ENCODE measurements at places on chromosomes 6 and 20.

DNA sequence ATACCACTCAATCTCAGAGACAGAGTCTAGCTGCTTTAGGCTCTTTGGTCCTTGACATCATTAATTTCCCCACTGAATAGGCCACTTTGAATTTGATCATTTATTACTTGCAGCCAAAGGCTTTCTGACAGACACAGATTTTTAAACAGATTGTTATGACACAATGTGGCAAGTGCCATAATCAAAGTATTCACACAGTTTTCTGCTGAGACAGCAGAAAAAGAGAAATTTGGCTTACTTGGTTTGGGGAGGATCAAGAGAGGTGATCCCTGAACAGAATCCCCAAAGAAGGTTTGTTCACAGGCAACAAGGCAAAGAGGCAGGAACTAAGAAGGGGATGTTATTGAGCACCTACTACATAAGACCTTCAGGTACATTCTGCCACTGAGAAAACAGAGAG, 138.0 kb upstream of the TOP1 start:
- DNase-seq, result no peak

DNA sequence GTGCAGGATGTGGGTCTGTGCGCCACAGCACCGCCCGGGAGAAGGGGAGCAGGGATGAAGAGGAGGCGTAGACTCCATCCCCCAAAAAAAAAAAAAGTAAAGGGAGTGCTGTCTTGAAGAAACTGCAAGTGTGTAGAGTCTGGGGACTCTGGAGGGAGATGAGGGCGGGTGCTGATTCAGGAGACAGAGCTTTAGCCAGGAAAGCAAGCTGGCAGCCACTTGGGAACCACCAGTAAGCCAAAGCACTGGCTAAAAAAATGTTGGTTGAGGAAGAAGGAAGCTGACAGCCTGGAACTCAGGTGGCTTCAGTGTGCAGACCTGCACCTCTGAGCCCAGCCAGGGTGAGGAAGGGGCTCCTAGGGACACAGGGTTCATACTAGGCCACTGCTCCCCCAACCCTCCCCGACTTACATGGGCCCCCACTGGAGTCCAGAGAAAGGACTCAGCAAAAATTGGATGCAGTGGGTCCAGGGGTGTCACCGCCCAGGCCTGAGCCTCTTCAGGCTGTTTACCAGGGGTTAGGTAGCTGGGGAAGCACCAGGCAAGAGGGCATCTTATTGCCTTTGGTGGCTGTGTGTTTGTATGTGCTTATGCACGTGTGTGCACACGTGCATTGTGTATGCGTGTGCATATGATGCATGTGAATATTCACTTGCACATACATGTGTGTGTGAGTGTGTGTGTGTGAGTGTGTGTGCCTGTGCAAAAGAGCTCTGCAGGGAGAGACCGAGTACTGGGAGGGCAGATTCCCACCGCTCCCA, 153.5 kb upstream of the MLN start:
- no peak for DNase-seq

DNA sequence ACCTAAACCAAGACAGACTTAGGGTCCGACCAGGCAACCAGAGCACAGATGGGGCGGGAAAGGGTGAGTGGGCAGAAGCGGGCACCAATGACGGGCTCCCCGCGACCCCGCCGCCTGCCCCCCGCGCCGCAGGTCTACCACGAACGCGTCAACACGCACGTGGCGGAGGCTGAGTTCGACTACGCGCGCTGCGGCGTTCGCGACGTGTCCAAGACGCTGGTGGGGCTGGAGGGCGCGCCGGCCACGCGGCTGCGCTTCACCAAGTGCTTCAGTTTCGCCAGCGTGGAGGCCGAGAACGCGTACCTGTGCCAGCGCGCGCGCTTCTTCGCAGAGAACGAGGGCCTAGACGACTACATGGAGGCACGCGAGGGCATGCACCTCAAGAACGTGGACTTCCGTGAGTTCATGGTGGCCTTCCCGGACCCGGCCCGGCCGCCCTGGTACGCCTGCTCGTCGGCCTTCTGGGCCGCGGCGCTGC, 5.1 kb downstream of the TMEM151B start:
- no peak for DNase-seq

- no peak for DNase-seq
Measured at GRCh38 chr20:50536333-50536732, 26.1 kb downstream of the PTPN1 start.

DNA sequence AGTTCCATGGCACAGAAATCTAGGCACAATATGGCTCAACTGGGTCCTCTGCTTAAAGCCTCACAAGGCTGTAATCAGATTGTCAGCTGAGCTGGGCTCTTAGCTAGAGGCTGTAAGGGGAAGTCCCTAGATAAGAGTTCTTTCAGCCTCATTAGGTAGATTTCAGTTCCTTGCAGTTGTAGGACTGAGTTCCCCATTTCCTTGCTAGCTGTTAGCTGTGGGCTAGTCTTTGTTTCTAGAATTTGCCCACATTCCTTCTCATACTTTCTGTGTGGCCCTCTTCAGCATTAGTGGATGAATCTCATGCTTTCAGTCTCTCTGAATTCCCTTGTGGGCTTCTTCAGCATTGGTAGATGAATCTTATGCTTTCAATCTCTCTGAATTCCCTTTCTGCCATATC, 71.0 kb upstream of the MRAP2 start:
- DNase-seq, result no peak

GRCh38 chr6:169495601-169496000, 206.2 kb downstream of the WDR27 start:
- no peak for DNase-seq

- no peak for DNase-seq
Measured at GRCh38 chr6:142943711-142944123, 1.3 kb downstream of the HIVEP2 start.

- DNase-seq, result no peak
Measured at GRCh38 chr6:52640916-52641315, 30.0 kb upstream of the TMEM14A start.

DNA sequence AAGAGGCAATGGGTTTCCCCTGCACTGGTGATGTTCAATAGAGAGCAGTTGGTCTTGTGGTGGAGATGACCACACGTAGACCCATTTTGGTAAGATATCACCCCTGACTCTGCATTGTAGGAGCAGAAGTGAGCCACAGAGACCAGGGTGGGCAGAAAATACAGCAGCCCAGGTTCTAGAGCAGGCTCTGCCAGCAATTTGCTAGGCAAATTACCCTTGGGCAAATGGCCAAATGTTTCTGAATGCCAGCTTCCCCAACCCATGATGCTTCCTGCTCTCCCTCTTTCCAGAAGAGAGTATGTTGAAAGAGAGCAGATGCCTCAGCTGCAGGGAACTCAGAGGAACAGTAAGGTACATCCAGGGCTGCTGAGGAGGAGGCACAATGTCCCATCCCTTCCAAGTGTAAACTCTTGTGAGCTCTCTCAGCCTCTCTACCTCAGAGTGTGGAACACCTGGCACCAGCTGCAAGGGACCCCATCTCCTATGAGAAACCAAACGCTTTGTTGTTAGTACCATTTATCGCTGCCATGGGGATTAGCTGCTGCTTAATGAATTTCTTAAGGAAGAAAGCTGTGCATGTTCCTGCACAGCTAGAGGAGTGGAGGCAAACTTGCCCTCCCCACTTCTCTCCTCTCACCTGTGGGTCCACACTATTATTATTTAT, 317.5 kb upstream of the MOCS1 start:
- no peak for DNase-seq

DNA sequence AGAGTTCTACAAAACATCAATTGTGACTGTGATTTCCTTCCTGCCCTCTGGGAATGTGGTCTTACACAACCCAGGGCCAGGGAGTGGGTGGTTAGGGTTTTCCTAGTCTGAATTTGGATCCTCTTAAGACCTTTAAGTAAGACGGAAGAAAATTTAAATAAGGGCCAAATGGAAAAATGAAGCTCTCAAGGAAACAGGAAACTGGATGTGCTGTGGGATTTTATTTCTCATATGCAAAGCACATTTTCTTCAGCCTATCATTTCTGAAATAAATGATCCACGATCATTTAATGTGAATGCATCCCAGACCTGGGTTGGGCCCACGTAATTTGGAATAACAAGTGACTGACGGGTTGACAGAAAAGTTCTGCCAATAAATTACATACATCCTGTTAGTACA, 243.6 kb downstream of the CLIC5 start:
- DNase-seq, result no peak

DNA sequence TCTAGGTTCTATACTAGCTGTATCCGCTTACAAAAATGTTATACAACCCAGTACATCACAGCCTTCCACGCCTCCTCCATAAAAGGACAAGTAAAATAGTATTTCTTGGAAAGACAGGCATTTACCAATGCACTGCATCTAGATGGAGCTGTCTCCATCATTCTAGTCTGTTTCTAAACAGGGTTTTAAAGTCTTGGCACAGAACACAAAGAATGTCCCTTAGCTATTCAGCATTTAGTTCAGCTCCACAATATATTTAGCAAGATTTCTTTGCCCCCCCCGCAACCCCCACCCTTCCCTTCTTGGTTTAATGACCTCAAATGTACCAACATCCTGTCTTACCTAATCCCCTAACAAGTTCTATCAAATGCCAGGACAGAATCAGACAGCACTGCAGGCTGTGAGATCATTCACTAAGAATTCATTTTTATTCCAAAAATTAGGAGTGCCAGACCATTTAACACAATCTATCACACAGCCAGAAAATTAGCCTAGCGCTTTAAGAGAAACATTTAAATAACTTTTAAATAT, 198.6 kb downstream of the BACH2 start:
- no peak for DNase-seq

GRCh38 chr6:136549300-136550044, 750 bp downstream of the MAP7 start:
- no peak for DNase-seq

GRCh38 chr20:35199740-35200139, 26.8 kb upstream of the MMP24 start:
- DNase-seq, result no peak

DNA sequence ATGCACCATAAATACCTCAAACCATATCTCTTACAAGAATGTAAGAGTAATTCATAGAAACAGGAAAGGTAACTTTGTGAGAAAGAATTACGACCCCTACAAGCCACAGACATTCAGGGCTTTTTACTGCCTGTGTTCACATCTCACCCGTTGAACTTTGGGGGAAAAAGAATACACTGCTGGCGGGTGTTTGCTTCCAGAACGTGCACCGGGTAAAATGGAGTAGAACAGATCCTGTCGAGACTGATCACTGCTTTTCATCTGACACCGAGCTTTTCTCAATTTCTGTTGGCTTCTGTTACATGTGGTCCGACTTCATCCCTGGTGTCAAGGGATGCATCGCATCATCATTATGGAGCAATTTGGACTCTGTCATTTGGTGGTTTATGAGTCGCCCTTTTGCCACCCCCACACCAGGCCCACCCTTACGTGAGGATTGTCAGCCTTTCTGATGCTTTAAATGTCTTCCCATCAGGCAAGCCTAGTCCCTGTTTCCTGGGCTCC, 219.2 kb upstream of the ZFP64 start:
- no peak for DNase-seq

DNA sequence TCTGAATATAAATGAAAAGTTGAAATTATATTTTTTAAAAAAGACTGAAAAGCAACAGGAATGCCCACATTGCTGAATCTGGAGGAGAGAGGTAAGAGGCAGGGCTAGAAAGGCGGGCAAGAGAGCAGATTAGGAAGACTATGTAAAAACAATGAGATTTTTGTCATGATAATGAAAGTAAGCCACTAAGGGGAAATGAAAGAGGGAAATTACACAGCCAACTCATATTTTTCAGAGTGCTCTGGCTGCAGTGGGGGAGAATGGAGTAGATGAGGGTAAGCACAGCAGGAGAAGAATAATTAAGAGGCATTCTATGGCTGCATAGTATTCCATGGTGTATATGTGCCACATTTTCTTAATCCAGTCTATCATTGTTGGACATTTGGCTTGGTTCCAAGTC, 281.9 kb downstream of the PKHD1 start:
- DNase-seq, result no peak

GRCh38 chr6:5041955-5042354, 38.1 kb upstream of the RPP40 start:
- DNase-seq, result no peak

Measured in HCT116 (cell line).